Stimulated activated CD4-positive, alpha-beta T cell treated with anti-CD3 and anti-CD28 coated beads, Interleukin-1b, Interleukin-23, amount 100 ng/mL, for 48 hours (primary cell): ENCODE measurements at places on chromosomes 7 and 10.

DNA sequence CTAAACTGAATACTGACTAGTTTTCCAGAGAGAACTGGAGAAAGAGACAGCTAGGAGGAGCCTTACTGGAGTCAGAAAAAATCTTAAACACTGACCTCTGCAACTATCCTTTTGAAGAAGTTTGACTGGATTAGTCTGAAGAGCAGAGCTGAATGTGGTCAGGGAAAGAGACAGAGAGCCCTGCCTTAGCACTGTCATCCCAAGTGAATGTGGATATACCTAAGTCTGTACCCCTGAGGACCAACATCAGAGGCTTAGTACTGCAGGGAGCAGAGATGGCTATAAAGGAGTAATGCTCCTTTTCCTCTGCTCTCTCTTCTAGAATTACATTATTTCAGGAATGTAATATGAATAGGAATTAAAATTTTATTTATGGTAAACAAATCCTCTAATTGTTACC is 69.8 kb upstream of the TMEM140 start:
- no peak for DNase-seq

DNA sequence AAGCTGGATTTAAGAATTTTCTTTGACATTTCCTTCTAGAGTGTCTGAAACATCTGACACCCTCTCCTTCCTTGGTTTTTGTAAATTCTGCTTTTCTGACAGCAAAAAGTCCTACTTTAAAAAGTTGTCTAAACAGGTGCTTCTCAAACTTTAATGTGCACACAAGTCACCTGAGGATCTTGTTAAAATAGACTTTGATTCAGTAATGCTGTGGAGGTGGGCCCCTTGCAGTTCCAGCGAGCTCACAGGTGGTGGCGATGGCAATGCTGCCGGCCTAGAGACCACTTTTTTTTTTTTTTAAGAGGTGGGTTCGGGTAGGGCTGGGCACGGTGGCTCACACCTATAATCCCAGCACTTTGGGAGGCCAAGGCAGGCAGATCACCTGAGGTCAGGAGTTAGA is 77.1 kb downstream of the ABCC2 start:
- no peak for DNase-seq

DNA sequence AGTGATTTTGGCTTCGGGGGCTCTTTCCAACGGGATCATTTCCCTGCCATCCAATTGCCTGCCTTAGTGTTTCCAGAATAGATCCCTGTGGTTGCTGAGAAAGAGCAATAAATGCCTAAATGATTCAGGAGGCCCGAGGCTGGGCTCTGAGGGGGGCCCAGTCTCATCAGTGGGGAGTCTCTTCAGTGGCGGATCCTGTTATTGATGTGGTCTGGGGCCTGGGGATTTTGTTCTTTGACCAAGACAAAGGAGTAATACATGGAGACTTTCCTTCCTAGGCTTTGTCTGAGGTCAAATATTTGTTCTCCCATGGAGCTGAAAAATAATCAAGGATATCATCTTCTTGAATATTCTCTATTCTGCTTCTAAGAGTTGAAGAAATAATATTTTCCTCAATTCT is 40.8 kb downstream of the TAS2R41 start:
- DNase-seq: no peak

DNA sequence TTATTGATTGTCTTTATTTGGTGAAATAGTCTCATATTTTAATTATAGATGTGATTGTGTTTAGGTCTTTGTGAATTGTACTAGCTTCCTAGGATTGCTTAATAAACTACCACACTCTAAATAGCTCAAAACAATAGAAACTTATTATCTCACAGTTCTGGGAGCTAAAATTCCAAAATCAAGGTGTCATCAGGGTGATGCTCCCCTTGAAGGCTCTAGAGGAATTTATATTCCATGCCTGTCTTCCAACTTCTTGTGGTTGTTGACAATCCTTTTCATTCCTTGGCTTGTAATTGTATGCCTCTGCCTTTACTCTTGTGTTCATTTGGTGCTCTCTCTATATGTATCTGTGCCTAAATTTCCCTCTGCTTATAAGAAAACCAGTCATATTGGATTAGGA is 155.3 kb upstream of the AKR1E2 start:
- DNase-seq: no peak

DNA sequence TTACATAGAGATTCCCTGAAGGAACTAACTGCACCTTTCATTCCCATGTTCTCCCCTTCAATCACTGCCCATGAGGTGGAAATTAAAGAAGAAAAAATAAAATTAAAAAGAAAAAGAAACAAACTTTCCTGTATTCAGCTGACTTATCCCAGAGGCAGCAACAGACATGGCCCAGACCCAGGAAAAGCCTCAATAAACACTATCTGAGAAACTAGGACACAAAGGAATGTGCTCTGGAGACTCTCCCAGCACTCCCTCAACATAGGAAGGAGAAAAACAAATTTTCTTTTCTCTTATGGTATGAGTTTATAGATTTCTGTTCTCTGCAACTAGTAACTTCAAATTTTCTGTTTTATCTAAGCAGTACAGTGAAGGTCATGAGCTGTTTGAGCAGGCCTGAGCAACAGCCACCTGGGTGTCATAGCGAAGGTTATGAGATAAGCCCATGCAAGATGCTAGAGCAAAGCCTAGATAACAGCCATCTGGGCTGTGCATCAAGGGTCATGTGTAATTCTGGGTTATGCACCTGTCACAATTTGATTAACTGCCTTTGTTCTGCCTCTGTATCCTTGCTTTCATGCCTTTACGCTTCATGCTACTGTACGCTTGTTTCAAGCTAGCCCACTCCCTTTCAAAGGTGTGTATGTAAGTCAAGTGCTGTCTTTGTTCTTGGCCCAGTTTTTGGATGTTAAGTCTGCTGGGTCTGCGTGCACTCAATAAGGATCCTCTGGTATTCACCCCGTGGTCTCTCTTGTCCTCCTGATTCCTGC is 11.0 kb upstream of the OR6B1 start:
- no peak for DNase-seq

GRCh38 chr7:149020483-149020882 is 7.8 kb downstream of the PDIA4 start:
- DNase-seq: no peak
